MG63 (cell line): ENCODE measurements at places on chromosomes 3 and 15. TPM values are rescaled to one million over a fixed set of nuclear protein-coding genes. Genes with fewer than 3 reads are reported as not detected.

Gene MAP4
- 38.5 and 46.2 TPM in 2 replicates for total RNA-seq

Gene LRRN1
- not detected in 2 replicates for total RNA-seq

Gene TM6SF1
- total RNA-seq = 1.6 and 1.7 TPM in 2 replicates

DNA sequence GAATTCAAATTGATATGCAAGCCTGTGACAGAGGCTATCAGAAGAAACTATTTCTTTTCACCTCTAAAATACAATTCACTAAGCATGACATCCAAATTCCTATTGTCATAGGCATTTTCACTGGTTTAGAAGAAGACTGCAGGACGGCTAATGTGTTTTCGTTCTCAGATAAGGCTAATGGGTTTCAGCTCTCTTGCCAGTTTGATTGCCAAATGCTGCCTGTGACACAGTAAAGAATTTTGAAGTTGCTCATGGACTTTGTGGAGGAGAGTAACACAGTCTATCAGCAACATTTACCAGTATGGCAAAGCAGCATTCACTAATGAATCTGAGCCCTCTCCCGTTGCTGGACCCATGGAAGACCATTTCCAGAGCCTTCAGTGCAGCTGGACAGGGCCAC lies 948.1 kb downstream of the FHIT start:
- DNase-seq = no peak

GRCh38 chr15:60922736-60923135 lies 306.4 kb downstream of the RORA start:
- no peak for DNase-seq

DNA sequence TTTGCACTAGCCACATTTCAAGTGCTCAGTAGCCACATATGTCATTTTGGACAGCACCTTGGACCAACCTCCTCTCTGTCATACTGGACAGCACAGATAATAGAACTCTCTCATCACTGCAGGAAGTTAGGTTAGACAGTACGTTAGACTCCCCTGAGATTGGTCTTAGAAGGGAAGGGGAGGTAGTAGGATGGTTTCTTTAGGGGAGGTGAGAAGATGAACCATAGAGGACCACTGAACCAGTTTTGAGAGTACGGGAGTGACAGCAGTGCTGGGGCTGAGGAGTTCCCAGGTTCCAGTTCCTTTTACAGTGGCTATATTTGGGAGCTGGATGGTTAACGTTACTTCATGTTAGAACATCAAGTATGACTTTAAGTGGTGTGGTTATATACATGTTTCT lies 7.8 kb downstream of the LRCH3 start:
- DNase-seq = no peak

DNA sequence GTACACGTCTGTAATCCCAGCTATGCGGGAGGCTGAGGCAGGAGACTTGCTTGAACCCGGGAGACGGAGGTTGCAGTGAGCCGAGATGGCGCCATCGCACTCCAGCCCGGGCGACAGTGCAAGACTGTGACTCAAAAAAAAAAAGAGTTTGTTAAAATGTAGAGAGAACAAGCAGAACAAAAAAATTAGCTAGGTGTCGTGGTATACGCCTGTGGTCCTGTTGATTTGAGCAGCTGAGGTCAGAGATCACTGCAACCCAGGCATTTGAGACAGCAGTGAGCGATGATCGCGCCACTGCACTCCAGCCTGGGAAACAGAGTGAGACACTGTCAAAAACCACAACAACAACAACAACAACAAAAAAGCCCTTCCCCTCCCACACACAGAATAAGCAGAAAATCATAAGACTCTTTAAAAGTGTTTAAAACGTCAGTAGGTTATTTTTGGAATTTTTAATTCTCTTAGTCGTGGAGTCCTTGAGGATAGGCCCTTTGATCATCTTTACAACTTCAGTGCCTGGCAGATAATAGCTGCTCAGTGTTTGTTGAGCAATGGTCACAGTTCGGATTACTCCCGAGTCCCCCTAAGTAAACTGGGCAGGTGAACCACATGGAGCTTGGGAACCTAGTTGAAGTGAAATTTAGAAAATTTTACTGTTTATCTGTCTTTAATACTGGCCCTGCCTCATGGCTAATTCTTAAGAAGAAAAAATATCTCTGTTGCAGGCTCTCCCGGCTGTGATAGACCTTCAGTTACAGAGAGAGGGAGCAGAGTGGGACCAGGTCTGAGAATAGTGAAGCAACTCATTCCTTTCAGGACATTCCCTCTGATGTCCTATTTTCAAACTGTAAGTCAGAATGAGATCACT lies 6.2 kb downstream of the NIPA2 start:
- no peak for DNase-seq
